Bladder microvascular endothelial cell (primary cell): ENCODE measurements at places on chromosomes 12 and 14. TPM values are rescaled to one million over a fixed set of nuclear protein-coding genes. Genes with fewer than 3 reads are reported as not detected.

CCDC184 gene
- 0.06 TPM in 1 of 2 replicates, not detected in the other for total RNA-seq

SMIM41 gene
- total RNA-seq, result under 0.01 and 0.13 TPM in 2 replicates

KRT7 gene
- total RNA-seq, result 55.5 and 66.4 TPM in 2 replicates

USP44 gene
- 0.81 and 4.6 TPM in 2 replicates for total RNA-seq

MMP14 gene
- 104 and 135 TPM in 2 replicates for total RNA-seq

C12orf50 gene
- total RNA-seq, result not detected in 2 replicates

SLC6A12 gene
- total RNA-seq, result 0.06 and 0.16 TPM in 2 replicates

TAS2R7 gene
- total RNA-seq, result not detected in 2 replicates

TBX3 gene
- 4.5 and 6.6 TPM in 2 replicates for total RNA-seq

PHETA1 gene
- total RNA-seq, result 3.9 and 9.9 TPM in 2 replicates

CCDC60 gene
- not detected in 2 replicates for total RNA-seq

PROX2 gene
- total RNA-seq, result not detected in 2 replicates

RIMBP2 gene
- total RNA-seq, result not detected in 2 replicates

LRP1-AS gene
- not detected in 2 replicates for total RNA-seq

OLR1 gene
- total RNA-seq, result under 0.01 TPM in 1 of 2 replicates, not detected in the other

LALBA gene
- total RNA-seq, result not detected in 2 replicates

SERPINA5 gene
- total RNA-seq, result 0.31 TPM in 1 of 2 replicates, not detected in the other

TMEM179 gene
- total RNA-seq, result 0.19 TPM in 1 of 2 replicates, not detected in the other

SERPINA9 gene
- not detected in 2 replicates for total RNA-seq

DPF3 gene
- 0.97 and 11.4 TPM in 2 replicates for total RNA-seq

GPD1 gene
- not detected in 2 replicates for total RNA-seq

FOXA1 gene
- total RNA-seq, result not detected in 2 replicates

LTBP2 gene
- 114 and 133 TPM in 2 replicates for total RNA-seq

KCNK13 gene
- not detected in 2 replicates for total RNA-seq

LRRC10 gene
- not detected in 2 replicates for total RNA-seq

SETD3 gene
- total RNA-seq, result 44.0 and 53.7 TPM in 2 replicates
